Activated naive CD8-positive, alpha-beta T cell treated with anti-CD3 and anti-CD28 coated beads, Interleukin-2, amount 50 U/mL, for 24 hours (primary cell): ENCODE measurements at places on chromosomes 6 and 20.

DNA sequence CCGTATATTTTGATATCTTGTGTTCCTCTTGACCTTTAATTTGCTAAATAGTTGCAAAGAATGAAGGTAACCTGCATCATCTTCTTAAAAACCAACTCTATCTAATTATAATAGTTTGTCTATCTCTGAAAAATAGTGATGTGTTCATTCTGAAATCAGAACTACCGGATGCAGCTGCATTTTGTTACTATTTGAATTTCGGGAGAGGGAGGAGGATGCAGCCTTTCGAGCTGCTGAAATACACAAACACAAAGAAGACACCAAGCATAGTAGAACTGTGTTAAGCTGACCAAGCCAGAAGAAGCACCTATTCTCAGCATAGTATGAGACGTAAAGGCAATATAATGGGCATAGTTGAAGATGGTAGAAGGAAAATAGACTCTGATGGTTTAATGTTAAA lies 33.1 kb downstream of the PTPN1 start:
- no peak overlapping the region for H3K4me3 ChIP-seq
- peaks cover 34% of the 10 kb centered on the region for H3K36me3 ChIP-seq
- no peak for DNase-seq
- H3K4me1 ChIP-seq = peaks cover 82% of the 10 kb centered on the region

DNA sequence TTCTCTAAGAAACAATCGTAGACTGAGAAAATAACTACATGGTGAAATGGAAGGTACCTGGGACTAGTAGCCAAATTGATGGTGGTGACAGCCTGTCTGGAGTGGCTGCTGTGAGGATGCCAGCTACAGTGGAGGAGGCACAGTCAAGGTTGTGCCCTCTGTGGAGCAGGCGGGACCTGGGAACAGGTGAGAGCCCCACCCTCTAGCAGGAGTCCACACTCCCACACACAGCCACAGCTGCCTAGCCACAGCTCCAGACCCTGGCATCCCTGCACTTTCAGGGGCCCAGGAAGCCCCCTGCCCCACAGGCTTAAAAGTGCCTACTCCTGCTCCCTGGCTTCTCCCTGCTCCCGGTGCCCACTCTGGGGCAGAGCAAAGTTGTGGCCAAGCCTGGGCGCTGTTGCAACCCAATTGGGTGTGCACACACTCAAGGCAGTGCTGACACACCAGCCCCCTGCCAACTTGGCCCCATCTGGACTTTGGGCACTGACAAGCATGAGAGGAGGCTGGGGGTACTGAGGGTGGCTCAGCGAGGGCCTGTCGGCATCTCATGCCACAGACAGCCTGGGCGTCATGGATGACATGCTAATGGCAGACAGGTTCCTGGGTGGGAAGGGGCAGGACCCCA lies 548.7 kb downstream of the TBC1D32 start:
- H3K4me3 ChIP-seq = no peak overlapping the region
- no peak overlapping the region for H3K27ac ChIP-seq
- no peaks in the 10 kb centered on the region for H3K27me3 ChIP-seq
- no peaks in the 10 kb centered on the region for H3K4me1 ChIP-seq
- no peaks in the 10 kb centered on the region for H3K36me3 ChIP-seq

DNA sequence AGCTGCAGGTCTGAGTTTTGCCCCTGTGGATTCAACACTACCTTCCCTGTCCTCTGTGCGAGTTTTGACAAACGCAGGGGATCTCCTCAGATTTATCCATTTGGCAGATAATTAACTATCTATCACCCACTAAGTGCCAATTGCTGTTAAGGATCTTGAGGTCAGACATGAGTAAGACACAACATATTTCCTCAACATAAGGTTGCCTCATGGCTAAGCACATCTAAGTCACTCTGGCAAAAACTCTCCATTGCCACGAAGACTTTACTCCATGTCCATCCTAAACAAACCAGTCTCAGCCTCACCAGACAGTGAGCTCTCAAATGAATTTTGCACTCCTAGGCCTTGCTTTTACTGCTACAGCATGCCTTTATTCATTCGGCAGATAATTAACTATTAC lies 408.4 kb downstream of the MAFB start:
- DNase-seq = no peak
- no peaks in the 10 kb centered on the region for H3K27me3 ChIP-seq
- no peak overlapping the region for H3K4me3 ChIP-seq
- H3K27ac ChIP-seq = no peak overlapping the region
- no peaks in the 10 kb centered on the region for H3K36me3 ChIP-seq

DNA sequence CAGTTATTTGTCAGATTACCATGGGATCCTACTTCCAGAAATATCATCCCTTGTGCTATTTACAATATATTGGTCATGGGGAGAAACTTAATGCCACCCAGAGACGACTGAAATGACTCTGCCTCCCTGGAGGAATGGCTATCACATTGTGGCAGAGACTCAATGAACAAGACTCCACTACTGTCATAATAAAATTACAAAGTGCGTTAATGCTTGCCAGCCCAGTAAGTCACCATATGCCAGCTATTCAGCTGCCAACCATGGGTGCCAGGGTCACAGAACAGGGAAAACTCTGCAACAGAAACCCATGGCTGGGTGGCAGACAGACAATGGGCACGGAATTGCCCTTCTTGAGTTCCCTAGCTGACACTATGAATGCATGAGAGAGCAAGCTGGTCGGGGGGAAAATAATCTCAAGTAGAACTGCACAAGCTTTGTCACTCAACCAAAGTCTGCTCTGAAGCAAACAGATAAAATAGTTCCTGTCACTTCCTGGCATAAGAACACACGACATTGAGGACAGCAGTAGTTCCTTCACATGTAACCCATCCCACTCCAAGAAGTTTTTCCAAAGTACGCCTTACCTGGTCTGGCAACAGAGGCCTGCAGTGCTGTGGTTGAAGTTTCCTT lies 32.1 kb downstream of the TP53INP2 start:
- DNase-seq = no peak
- H3K27me3 ChIP-seq = no peaks in the 10 kb centered on the region
- H3K27ac ChIP-seq = no peak overlapping the region

- no peaks in the 10 kb centered on the region for H3K36me3 ChIP-seq
- no peaks in the 10 kb centered on the region for H3K4me1 ChIP-seq
- H3K27me3 ChIP-seq = no peaks in the 10 kb centered on the region
- H3K27ac ChIP-seq = no peak overlapping the region
Measured at GRCh38 chr20:17083738-17084137, 143.1 kb upstream of the PCSK2 start.

DNA sequence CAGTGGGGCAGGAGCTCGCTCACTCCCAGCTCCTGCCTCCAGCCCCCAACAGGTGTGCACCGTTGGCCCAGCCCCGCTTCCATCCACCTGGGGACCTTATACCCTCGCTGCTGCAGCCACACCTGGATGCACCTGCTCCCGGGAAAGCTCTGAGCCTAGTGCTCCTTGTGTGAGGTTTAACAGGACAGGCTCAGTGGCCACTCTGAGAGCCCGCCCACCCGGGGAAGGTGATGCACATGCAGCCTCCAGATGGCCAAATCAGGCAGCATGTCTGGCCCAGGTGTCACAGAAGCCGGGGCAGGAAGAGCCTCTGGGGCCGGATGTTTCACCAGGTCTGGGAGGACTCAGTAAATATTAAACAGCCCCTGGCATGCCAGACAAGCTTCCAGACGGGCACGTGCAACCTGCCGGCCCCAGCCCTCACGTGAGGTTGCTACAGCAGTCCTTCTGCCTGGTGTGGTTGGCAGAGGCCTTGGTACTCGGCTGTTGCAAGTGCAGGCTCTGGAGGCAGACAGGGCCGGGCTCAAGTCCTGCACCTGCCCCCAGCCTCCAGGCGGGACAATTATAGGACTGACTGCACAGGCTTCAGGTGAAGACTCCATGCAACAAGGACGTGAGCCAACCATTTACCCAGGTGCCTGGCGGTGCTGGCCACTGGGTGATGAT lies 66.9 kb downstream of the RIPOR3 start:
- no peaks in the 10 kb centered on the region for H3K4me1 ChIP-seq
- no peak overlapping the region for H3K27ac ChIP-seq
- no peak overlapping the region for H3K4me3 ChIP-seq
- DNase-seq = no peak
- H3K27me3 ChIP-seq = no peaks in the 10 kb centered on the region

DNA sequence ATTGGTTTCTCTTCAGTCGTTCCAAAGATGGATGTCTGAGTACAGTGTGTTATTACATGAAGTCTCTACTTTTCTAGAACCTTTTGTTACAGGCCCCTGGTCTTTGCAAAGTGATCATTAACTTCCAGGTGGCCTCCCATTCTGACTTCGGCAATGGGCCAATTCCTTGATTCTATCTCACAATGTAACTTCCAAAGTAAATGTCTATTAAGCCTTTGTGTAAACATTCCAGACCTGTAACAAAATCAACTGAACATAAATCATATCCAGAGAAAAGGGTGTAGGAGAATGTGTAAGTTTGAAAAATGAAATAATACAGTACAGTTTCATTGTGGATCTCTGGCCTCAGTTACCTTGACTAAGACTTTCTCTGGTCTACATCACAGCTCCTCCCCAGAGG lies 187.8 kb upstream of the JAG1 start:
- no peak overlapping the region for H3K27ac ChIP-seq
- H3K4me1 ChIP-seq = no peaks in the 10 kb centered on the region
- H3K27me3 ChIP-seq = no peaks in the 10 kb centered on the region
- no peaks in the 10 kb centered on the region for H3K36me3 ChIP-seq
- DNase-seq = no peak

GRCh38 chr20:20373091-20373571 lies 5.2 kb downstream of the INSM1 start:
- no peak overlapping the region for H3K4me3 ChIP-seq
- H3K27ac ChIP-seq = no peak overlapping the region
- peaks cover 9% of the 10 kb centered on the region for H3K4me1 ChIP-seq
- H3K36me3 ChIP-seq = peaks cover 3% of the 10 kb centered on the region

GRCh38 chr6:155278319-155279049 lies 14.7 kb downstream of the CLDN20 start:
- DNase-seq = no peak
- peaks cover 8% of the 10 kb centered on the region for H3K4me1 ChIP-seq
- H3K36me3 ChIP-seq = peaks cover 41% of the 10 kb centered on the region
- no peak overlapping the region for H3K4me3 ChIP-seq
- H3K27ac ChIP-seq = no peak overlapping the region
